ENCODE measurements at places on chromosomes 5 and 9. TPM values are rescaled to one million over a fixed set of nuclear protein-coding genes. Genes with fewer than 3 reads are reported as not detected.

The ZNF608 gene
- 30.3 TPM for polyA plus RNA-seq

DNA sequence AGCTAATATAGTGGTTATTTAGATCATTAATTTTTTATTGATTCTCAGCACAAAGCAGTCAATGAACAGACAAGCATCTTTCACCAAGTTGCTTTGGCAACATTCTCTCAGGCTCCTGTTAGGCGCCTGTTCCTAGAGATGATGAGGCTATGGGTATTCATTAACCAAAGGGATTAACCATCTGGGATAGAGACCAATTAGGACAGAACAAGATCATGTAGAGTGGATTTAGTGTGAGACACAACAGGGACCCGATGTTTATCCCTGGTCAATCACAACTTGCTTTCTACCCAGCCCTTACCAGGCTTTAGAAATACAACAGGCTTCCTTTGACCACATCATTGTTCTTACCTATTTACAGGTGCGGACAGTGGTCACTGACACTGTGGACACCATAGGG is 82.2 kb downstream of the PJA2 start:
- no peak for DNase-seq

DNA sequence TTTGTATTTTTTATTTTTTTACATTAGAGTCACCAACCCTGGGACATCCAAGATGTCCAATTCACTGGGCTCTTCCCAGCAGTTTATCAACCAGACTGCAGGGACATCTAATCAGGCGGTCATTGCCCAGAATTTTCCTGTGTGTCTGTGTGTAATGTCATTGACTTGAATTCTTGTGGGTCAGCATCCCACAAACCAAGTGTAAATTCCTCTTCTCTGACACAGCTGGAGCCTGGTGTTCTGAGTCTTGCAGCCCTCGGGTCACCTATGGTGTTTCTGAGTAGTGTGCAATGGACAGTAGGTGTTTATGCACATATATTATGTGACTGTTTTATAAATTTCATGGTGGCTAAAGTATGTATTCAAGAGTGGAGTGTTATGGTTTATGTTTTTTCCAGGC is 815.7 kb downstream of the SEMA5A start:
- DNase-seq = no peak

DNA sequence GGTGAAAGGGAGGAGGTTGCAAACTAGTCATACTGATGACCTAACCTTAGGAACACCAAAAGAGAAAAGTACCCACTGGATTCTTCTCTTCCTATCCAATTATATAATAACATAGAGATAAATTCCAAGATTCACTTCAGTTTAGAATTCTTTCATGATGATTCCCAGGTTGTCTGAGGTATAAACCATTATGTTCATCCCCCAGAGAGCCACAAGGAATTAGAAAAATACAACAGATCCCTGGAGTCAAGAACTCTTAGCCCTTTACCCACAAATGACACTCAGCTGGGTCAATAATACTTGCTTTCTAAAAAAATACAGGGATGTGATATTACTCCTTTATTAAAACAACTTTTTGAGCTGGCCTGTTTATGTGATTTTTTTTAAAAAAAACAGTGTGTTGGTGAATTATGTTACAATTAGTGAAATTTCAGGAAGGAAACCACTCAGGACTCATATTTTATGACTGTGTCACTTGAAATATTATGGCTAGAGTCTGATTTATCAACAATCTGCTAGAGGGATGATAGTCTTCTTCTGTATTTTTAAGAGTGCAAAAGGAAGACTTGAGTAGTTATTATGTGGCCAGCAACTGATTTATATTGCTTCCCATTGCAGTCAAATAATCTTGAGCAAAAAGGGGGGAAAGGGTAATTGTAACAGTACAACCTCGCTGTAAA is 338.2 kb downstream of the NFIB start:
- DNase-seq = no peak

The ADGRD2 gene
- 0.53 TPM for polyA plus RNA-seq

DNA sequence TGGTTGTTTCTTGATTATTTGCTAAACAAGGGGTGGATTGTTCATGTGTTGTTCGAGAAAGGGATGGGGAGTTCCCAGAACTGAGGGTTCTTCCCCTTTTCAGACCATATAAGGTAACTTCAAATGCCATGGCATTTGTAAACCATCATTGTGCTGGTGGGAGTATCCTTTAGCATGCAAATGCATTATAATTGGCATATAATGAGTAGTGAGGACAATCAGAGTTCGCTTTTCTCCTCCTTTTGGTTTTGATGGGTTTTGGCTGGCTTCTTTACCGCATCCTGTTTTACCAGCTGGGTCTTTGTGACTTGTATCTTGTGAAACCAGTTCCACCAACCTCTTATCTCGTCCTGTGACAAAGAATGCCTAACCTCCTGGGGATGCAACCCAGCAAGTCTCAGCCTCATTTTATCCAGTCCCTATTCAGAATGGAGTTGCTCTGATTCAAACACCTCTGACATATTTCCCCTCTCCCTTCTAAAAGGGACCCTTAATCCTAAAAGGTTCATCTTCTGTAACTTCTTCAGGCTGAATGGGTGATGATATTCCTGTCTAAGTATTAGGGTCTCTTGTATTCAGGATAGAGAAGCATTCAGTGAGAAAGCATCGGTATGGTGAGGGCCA is 8.7 kb upstream of the FBN2 start:
- no peak for DNase-seq

- no peak for DNase-seq
These were observed 17.3 kb upstream of the TERT start for GRCh38 chr5:1312206-1312605.

DNA sequence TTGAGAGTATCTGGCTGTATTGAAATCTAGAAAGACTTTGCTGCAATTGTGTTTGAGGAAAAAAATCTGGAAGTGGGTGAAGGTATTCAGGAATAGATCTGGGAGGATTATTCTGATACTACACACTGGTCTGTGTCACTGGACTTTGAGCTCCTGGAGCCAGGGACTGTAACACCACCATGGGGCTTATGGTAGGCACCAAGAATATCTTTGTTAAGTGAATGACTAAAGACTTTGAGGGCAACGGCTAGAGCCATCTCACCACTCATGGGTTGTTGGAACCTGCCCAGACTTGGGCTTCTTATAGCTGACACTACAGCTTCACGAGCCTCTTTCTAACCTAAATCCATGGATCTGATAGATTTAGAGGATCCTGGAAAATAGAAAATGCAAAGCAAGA is 10.2 kb downstream of the NFX1 start:
- no peak for DNase-seq

- no peak for DNase-seq
These were observed 406.0 kb downstream of the HINT1 start for GRCh38 chr5:130759061-130759460.

The SPINK4 gene
- polyA plus RNA-seq = 4.3 TPM

GRCh38 chr5:78016863-78017529 is 240.9 kb upstream of the TBCA start:
- no peak for DNase-seq

The LCN1 gene
- not detected for polyA plus RNA-seq

The ORM1 gene
- 3.3 TPM for polyA plus RNA-seq

- DNase-seq = no peak
These were observed 25.4 kb downstream of the SREK1 start for GRCh38 chr5:66169534-66169933.

GRCh38 chr5:52661903-52662595 is 125.7 kb upstream of the ITGA1 start:
- DNase-seq = no peak

The TICAM2 gene
- polyA plus RNA-seq = 2.3 TPM

DNA sequence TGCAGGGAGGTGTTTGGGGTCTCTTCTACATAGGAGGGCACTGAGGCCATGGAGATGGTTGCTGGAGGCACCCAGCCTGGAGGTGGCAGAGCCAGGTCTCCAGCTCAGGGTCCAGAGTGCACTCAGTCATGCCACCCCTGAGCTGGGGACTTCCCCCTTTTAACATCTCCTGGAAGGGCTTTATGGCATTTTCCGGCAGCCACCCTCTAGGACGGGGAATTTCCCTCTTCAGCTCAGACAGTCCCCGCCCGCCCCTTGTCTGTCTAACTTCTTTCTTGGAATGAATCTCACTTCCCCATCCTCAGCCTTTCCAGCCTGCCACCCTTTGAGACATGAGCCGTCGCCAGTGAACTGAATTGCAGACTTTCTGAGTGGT is 49.9 kb downstream of the COL15A1 start:
- peak; percentile 63 for DNase-seq

- DNase-seq = no peak
These were observed 22.2 kb upstream of the MYOT start for GRCh38 chr5:137845472-137845871.

The INSL4 gene
- not detected for polyA plus RNA-seq

DNA sequence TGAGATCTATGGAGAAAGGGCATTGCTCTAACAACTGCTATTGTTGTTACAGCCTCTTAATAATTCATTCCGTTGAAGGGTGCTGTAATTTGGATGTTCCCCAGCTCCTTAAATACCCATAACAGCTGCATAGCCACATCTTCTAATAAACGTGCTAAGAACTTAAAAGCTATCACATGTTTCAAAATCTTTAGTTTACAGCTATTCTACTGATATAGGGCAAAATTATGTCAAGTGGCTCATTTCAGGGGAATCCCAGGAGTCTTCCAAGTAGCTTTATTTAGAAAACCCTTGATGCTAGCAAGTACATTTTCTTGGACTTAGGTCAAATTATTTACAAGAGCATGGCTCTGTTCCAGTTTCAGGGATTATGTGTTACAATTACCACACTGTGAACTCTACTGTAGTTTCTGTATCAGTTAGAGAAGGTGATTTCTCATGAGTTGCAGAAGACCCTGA is 990.4 kb upstream of the ACO1 start:
- no peak for DNase-seq

DNA sequence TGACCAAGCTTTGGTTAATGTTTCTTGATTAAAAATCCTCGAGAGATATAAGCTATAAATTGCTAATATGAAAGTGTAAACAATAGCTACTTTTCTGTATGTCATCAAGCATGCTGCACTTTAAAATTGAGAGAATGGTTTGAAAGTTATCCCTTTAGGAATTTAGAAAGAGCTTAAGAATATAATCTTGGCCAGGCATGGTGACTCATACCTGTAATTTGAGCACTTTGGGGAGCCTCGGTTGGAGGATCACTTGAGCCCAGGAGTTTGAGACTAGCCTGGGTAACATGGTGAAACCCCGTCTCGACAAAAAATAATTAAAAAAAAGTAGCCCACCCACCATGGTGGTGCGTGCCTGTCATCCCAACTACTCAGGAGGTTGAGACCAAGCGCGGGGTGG is 12.2 kb upstream of the MROH2B start:
- DNase-seq = no peak

DNA sequence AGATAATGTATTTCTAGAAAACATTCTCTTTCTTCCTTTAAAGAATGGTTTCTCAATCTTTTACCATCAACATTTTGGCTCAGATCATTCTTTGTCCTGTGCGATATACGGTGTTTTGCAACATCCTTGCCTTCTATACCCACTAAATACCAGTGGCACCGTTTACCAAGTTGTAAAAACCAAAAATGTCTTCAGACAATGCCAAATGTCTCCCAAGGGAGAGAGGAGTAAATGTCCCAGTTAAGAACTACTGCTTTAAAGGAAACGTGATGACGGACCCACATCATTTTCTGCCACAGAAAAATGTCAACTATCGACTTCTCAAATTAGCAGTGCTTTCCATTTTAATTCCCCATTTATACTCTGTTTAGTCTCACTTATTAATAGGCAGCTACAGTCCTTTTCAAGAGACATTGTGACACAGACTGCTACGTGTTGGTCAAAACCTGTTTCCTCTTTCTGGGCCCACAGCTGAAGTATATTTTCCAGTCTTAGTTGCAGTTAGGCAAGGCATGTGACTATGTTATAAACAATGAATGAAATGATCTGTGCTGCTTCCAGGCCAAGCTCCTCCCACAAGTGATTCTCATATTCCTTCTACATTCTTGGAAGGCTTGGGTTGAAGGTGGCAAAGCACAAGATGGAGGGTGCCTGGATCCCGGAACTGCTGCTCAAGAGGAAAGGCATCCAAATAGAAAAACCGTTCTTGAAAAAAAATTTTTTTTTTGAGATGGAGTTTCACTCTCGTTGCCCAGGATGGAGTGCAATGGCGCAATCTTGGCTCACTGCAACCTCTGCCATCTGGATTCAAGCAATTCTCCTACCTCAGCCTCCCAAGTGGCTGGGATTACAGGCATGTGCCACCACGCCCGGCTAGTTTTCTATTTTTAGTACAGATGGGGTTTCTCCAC is 8.8 kb downstream of the PRXL2C start:
- peak; percentile 13 for DNase-seq

DNA sequence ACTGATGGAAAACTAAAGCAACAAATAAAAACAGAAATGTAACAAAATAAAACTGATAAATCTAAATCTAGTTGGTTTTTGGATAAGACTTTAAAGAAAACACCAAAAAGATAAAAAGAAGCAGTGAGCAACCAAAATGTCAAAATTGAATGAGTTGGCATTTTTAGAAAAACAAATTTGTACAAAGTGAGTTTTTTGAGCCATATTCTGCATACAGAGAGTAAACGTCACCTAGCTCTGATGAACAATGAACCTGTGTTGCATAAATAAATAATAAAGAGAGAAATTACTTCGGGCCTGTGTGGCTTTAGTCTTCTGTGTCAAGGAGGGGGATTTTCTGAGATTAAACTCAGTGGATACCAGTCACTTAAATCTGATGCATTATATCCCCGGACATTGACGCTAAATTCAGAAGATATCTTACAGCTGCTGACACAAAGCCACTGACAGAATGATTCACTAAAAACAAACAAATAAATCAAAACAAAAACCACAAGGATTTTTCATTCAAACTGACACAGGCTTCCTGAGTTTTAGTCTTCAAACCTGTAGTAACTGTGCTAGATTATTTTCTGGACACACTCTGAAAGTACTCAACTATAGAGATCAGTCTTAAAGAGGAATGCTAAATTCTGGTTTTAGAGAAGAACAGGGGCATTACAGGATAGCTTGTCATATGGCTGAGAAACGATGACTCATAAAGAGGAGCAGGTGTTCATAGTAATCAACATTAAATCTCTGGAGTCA is 403.5 kb upstream of the ST8SIA4 start:
- no peak for DNase-seq

The CDH10 gene
- polyA plus RNA-seq = 0.54 TPM

GRCh38 chr9:108069991-108070390 is 580.4 kb upstream of the KLF4 start:
- no peak for DNase-seq

GRCh38 chr5:35794684-35795375 is 61.9 kb upstream of the IL7R start:
- DNase-seq = no peak

The PCDHGA1 gene
- polyA plus RNA-seq = 0.32 TPM

DNA sequence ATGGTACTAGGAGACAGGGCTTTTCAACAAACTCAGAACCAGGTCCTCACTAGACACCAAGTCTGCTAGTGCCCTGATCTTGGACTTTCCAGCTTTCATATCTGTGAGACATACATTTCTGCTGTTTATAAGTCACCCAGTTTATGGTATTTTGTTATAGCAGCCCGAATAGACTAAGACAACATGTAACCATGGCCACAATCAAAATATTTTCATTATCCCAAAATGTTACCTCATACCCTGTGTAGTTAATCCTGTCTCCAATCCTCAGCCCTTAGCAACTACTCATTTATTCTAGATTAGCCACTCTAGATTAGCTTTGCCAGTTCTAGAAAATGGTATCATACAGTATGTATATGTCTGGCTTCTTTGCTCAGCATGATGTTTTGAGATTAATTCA is 6.3 kb upstream of the ATG10 start:
- DNase-seq = no peak
